Mucosa of gallbladder (tissue), 1 donor: ENCODE measurements at places on chromosomes 2 and 18. TPM values are rescaled to one million over a fixed set of nuclear protein-coding genes. Genes with fewer than 3 reads are reported as not detected.

- no peak for DNase-seq
These were observed 59.8 kb downstream of the HDLBP start for GRCh38 chr2:241255542-241256167.

Gene RESP18
- total RNA-seq, result not detected

- DNase-seq, result no peak
These were observed 28.6 kb upstream of the CUL3 start for GRCh38 chr2:224613543-224614286.

GRCh38 chr18:62942578-62942977, 227.2 kb downstream of the PHLPP1 start:
- no peak for DNase-seq

GRCh38 chr2:142139384-142139783, 8.6 kb upstream of the LRP1B start:
- DNase-seq, result no peak

- no peak for DNase-seq
These were observed 77.1 kb upstream of the RBM44 start for GRCh38 chr2:237721458-237721857.

DNA sequence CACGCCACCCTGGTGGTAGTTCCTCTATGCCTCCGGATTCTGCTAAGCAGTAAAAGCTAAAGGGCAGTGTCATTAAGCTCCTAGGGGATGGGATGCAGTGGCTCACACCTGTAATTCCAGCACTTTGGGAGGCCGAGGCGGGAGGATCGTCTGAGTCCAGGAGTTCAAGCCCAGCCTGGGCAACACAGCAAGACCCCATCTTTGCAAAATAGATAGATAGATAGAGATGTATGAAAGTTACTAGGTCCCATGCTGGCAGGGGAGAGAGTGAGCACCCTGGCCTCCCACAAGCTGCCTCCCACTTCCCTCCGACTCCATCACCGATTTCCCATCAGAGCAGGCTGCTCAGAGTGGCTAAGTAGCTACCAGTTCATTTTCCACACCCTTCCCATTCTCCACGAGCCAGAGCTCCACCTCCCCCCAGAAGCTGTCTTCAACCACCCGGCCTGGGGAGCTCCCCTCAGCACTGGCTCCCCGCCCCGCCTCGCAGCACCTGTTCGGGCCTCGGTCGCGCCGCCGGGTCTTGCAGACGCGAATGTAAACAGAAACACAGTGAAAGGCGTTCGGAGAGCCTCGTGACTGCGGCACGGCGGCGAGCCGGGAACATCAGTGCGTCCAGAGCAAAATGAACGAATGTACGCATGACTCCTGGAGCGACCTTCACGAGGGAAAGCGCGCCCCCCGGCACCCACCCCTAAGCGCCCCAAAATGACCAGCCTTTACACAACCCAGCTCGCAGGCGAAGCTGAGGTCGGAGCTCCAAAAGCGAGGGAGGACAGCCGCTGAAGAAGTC, 598 bp upstream of the CEP68 start:
- no peak for DNase-seq

DNA sequence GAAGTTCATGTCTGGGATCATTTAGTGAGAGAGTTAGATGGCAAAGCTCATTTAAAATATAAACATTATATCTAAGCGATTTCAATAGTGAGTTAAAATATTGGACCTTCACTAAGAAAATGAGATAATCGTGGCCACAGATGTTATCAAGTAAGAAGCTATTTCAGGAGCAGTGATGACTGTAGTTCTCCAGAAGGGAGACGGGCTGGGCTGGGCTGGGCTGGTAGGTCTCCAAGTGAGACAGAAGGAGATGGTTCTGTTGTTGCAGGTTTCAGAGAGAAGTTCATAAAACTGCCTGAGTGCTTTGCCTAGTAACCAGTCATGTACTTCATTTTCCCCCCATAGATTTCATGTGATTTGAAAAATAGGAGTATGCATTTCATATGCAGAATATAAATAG, 130.1 kb upstream of the DAPL1 start:
- DNase-seq, result no peak

DNA sequence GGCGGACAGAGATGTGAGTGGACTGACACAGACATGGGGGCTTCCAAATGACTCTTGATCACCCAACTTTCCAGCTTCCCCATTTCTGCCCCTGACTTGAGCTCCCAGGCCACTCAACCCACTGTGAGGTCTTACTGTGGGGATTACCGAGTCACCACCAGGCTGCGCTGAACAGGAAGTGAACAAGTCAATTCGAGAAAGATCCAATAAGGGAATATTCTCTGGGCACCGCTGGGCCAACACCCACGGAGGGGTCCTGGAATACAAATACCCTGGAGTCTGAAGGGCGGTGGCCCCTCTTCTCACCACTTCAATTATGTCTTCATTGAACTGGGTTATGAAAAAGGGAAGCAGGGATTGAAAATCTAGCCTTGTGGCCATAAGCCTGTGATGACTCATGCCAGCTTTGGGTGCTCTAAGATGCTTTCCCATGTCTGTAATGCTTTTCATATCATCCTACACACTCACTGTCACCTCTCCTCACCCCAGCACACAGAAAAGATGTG, 37.7 kb downstream of the BCL11A start:
- DNase-seq, result no peak

DNA sequence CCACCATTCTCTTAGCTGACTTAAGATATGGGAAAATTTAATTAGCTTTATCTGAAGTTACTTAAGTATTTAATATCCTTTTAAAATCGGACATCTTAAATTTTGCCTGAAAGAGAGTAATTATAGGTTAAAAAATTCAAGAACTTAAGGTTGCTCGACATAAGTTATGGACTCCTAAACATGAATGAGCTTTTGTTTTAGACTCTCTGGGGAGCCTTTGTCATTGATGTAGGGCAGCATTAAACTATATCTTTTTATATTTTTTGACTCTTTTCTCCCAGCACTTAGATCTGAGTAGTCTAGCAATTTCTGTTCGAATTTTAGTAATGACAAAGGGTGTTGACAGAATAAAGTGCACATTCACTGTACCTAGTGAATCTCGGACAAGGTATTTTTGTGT, 4.7 kb downstream of the PHLPP1 start:
- DNase-seq, result no peak

Gene EPB41L3
- total RNA-seq, result 34.0 TPM

DNA sequence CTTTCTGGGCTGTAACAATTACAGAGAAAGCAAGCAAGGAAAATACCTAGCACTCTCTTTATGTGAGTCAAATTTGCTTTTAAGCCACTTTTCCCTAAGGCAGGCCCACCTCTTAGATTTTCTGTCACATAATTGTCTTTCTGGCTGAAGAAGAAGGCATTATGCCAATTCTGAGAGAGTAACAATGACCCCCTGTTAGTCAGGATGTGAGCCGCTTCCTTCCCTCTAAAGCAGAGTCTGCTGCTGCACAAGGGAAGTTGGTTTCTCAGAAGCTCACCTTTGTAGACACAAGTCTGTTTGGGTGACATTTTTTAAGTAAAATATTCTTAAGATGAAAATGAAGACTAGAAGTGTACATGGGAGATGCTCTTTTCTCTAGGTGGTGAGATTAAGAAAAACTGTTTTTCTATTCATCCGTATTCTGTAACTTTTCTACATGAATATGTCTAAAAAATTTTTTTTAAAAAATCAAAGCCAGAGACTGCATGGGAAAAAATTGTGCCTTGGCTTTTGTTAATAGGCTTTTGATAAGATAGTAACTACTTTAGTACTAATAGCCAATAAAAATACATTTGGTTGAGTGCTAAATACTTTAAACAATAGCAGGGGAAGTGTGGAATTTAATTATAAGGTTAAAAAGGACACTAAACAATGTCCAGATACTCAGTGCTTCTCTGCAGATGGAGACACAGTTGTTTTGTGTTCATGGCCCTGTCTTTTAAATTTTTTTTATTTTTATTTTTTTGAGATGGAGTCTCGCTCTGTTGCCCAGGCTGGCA, 33.4 kb upstream of the VPS54 start:
- DNase-seq, result no peak

DNA sequence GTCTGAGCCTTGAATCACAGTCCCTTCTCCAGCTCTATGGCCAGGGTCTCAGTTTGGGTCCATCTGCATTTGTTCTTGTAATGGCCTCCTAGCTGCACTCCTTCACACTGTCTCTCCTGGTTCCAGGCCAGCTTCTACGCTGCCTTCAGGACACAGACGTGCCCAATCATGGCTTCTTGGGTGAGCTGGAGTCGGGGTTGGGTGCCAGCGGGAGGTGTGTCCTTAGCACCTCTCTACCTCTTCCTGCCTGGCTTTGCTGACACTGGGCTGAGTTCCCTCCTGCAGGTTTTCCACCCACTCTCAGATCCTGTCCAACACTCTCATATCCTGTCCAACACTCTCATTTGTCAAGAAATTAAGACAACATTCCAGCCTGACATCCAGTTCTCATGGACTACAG, 9.6 kb downstream of the TRPM8 start:
- no peak for DNase-seq

Gene CCT4
- total RNA-seq, result 114 TPM

GRCh38 chr2:178385595-178386148, 65.3 kb downstream of the PRKRA start:
- no peak for DNase-seq
